ENCODE measurements at places on chromosomes 2 and 18. TPM values are rescaled to one million over a fixed set of nuclear protein-coding genes. Genes with fewer than 3 reads are reported as not detected.

- DNase-seq: no peak
Measured at GRCh38 chr2:37621199-37621598, 50.2 kb downstream of the CDC42EP3 start.

DNA sequence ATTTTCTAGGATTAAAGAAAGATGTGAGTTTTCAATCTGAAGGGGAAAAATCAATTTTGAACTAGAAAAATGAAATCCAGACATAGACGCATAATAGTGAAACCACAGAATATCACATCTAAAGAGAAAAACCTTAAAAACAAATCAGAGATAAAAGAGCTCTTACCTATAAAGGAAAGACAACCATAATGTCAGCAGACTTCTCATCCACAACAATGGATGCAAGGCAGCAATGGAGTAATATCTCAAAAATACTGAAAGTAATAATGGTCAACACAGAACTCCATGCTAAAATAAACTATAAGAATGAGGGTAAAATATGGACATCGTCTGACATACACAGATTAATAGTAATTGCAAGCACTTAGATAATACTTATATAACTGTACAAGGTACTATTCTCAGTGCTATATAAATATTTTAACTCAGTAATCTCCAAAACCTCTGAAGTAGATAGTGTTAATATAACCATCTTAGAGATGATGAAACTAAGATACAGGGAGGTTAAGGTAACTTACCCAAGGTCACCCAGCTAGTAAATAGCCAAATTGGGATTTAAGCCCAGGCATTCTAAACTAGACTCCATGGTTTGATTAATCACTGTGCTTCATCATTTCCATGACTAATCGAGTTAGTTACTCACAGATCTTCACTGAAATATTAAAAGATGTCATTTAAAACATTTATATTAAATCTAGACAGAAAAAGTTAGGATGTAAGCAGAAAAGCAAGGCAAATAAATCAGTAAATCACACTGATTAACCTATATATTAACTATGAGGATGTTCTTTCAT lies 89.4 kb upstream of the SPTBN1 start:
- DNase-seq: no peak

DNA sequence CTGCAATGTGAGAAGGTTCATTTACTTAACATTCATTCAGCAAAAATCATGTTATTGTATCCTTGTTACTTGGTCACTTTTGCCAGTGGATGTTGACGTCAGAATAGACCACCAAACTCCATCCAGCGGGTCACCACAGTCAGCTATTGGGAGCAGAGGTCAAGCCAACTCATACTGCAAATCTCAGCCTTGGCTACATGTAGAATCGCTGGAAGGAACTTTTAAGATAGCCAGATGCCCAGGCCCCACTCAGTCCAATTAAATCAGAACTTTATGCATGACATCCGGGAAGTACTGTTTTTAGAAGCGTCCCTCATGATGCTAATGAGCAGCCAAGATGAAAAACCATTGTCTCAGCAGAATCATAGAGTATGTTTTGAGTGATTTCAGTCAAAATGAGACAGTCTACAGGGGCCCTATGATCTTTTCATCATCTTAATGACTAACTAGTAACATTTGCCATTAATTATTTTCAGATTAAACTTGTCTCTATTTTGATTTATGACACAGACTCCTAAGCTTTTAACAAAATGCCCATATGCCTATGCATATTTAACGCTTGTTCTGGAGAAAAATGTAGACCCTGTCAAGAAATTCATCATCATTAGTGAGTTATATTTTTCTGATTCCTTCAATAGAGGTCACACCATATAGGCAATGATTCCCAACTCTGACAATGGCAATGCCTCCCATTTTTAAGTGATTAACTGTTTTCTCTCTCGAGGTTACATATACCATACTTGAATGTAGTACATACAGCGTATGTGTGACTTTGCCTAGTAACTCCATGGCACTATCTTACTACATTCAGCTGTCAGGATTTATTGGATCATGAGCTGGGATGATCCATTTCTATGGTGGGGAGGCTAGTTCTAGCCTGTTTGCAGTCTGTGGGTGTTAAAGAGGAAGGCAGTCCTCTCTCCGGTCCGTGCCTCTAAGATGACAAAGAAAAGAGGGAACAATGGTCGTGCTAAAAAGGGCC lies 63.7 kb upstream of the CCBE1 start:
- no peak for DNase-seq

- DNase-seq: peak; percentile 1
Measured at GRCh38 chr2:206740800-206741199, 22.6 kb upstream of the DYTN start.

DNA sequence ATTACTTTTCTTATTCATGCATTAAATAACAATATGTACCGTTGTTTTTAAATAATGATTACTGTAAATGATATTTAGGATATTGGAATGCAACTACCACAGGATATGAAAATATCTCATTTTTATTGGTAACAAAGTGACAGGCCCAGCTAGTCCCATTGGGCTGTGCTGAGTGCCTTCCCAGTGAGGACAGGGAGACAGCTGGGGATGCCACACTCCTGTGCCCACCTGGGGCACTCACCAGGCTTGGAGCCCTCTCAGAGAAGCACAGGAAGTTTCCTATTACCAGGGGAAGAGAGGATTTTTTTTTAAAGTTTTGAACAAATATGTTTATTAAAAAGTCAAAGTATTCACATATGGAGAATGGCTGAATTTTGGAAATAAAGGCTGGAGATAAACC lies 48.9 kb downstream of the PARD6G start:
- no peak for DNase-seq

- DNase-seq: peak; percentile 46
Measured at GRCh38 chr2:17752892-17753802, 463 bp downstream of the SMC6 start.

DNA sequence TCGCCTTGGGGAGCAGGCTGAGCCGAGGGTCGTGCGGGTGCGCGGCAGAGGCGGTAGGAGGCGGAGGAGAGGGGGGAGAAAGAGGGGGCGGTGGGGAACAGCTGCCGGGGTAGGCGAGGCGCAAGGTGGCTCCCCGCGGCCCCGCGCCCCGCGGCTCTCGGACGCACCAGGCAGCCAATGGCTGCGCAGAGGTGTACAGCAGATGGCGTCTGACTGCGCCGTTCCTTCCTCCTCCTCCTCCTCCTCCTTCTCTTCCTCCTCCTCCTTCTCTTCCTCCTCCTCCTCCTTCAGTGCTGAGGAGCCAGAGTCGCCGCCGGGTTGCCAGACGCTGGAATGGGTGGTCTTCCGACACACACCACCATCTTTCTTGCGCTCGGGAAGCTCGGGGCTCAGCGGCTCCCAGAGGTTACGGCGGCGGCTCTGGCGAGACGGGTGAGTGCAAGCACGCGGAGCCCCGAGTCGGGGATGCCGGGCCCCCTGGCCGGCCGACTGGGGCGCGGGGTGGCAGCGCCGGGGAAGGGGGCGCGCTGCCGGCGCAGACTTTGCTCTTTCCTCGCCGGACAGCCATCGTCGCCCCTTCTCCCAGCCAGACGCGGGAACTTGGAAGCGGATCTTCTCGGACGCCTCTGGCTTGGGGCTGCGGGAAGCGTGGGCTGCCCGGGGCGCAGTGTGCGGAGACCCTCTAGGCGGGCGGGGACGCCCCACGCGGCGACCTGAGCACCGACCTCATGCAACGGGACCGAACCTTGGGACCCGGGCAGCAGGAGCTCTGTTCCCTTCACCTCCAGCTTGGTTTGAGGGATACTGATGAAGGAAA lies at the start of gene THSD7B:
THSD7B (plus strand) TSS at position 290 of the 817 bp plus-strand sequence. CDS start 116,634 bp downstream, outside the sequence.
- no peak for DNase-seq

DNA sequence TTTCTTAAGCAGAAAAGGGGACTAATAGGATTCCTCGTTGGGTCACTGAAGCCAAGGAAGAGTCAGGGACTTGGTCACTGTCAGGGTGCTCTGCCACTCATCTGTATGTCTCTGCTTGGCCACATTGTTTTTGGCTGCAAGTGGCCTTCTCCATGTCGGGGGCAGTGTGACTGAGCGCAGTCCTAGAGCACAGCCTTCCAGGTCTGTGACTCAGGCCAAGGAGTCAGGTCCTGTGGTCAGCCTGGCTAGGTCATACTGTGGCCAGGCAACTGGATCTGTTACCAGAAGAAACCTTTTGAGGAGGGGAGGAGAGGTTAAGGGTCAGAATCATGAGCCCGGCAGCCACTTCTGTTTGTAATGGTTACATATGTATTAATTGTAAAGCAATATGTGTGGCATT lies 61.3 kb downstream of the GALNT1 start:
- no peak for DNase-seq

DNA sequence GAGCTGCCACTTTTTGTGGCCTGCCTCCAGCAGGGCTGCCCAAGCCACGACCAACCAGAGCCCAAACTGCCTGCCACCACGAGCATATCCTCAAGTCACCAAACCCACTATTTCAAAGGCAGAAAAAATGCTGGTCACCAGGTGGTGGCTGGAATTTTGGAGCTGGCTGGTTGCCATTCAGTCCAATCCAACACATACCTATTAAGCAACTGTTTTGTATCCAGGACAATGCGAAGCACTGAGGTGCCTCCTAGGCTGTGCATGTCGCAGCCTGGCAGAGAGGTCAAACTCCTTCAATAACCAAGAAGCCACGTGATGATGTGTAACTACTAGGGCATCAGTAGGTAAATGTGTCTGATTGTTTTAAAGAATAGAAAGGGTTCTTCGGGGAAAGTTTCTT lies 108.3 kb upstream of the PPP1CB start:
- no peak for DNase-seq

- DNase-seq: peak; percentile 76
Measured at GRCh38 chr2:174012347-174013314, 47.5 kb upstream of the SP3 start.

DNA sequence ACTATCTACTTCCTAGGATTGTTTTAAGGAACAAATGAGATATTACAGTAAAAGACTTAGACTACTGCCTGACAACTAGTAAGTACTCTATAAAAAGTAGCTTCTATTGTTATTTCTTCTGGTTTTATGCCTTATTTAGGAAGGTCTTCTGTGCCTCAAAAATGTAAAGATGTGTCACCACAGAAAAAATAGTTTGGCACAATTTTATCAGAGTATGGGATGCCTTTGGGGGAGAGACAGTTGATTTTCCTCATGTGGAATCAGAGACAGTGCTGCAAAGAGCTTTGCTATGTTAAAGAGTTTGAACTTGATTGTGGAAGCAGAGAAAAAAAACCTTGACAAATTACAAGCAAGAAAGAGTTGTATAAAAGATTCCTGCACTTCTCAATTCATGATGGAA lies 98.4 kb downstream of the EHBP1 start:
- DNase-seq: no peak

DNA sequence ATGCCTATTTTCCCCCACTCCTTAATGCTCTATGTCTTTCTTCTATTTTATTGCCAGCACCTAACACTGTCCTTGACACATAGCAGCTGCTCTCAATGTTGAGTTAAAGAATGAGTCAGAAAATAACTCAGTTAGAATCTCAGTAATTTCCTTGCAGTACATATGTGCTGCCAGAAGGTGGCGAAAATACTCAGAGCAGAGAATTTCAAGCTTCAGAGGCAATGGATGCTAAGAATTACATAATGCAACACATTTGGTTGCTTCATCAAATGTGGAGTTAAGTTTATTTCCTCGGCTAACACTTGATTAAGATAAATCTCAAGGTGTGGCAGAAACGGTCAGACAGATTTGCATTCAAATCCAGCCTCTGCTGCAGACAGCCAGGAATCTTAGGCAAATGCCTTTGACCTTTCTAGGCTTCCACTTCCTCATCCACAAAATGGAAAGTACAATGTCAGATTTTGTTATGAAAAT lies 105.6 kb downstream of the VSNL1 start:
- peak; percentile 93 for DNase-seq

GRCh38 chr18:24364177-24364576 lies 33.4 kb downstream of the OSBPL1A start:
- DNase-seq: no peak

DNA sequence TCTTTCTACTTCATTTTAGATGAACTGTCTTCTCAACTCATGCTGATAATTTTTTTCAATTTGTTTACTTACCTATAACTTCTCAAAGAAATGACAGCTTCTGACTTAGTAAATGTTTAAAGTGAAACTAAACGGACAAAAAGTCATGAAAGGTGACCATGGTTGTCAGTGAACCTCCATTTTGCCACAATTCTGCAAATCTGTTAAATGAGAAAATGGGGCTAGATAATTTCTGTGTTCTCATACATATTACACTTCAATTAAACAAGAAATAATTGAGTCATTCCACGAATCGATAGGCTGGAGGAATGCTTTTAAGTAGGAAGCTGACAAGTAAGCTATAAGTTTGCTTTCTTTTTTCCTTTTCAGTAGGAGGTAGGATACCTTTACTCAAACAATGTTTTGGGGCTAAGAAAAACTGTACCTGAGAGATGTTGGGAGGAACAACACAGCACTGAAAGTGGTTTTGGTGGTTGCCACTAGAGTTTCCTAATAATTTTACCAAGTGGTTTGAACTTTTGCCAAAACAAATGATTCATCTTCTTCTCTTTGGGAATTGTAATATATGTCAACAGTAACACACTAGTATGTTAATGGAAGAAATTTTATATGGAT lies 17.1 kb downstream of the DYNAP start:
- peak; percentile 6 for DNase-seq

DNA sequence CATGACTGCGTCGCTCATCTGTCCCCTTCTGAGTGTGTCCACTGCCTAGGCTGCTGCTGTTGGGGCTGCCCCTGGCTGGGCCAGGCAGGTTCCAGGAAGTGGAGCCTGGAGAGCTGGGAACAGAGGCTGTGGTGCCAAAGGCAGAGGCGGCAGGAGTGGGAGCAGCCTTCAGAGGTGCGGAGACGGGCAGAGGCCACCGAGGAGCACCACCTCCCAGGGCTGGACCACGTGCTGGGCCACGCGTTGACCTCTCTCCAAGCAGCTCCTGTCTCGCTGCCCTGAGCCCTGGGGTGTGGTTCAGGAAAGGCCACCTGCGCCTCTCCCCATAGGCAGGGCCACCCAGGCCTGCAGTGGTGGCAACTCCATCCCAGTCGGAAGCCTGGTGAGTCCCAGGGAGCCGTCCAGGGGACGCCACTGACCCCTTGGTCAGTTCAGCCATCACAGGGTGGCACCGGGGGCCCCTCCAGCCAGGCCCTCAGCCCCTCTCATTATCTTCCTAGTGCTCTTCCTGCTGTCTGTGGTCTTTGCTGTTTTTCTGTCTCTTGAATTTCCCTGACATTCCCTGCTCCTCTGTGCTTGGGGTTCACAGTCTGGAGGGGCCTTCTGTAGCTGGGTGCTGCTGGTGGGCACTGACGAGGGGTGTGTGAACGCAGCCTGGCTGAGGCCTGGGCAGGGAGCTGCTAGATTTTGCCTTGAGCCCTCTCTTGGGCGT lies 122.8 kb upstream of the HS6ST1 start:
- no peak for DNase-seq

DNA sequence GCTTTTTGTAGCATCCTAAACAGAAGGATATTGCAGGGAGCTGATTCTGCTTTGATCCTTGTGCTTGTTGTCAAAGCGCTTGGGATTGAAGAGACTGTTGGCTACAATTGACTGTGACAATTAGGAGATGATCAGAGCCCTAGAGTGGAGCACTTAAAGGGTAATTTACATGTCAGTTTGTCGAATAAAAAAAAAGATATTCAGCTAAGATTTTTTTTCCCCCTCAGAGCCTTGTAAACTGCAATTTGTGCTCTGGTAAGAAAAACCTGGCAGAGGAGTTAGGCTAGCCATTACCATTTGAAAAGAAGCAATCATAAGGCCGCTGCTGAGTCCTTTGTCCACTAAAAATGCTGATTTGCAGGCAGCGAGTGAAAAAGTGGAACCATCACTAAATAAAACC lies 47.8 kb upstream of the ZEB2 start:
- no peak for DNase-seq

The NAT8 gene
- total RNA-seq: not detected

The MRPS9 gene
- 22.9 TPM for total RNA-seq

The LOXHD1 gene
- total RNA-seq: under 0.01 TPM

The KCNK3 gene
- total RNA-seq: under 0.01 TPM

The FAP gene
- total RNA-seq: 207 TPM

The ADCYAP1 gene
- total RNA-seq: not detected

The AP1S3 gene
- 5.8 TPM for total RNA-seq

The MBOAT2 gene
- 33.5 TPM for total RNA-seq

Data from fibroblast of villous mesenchyme (primary cell).